Tibial nerve (tissue), 4 donors: ENCODE measurements at places on chromosomes 5 and 9. TPM values are rescaled to one million over a fixed set of nuclear protein-coding genes. Genes with fewer than 3 reads are reported as not detected.
A peak's percentile ranks its signal among the peaks of the same experiment; 100 is the strongest.

Gene NDUFS6
- 62.0 TPM for total RNA-seq

GRCh38 chr9:84991514-84991870, 322.0 kb downstream of the NTRK2 start:
- H3K27ac ChIP-seq, result peak overlapping the region; percentile 31
- no peak overlapping the region for H3K4me3 ChIP-seq
- H3K27me3 ChIP-seq, result no peaks in the 10 kb centered on the region

Gene CD14
- 73.9 TPM for total RNA-seq

- DNase-seq, result no peak
- no peak overlapping the region for H3K27ac ChIP-seq
- no peaks in the 10 kb centered on the region for H3K27me3 ChIP-seq
- no peaks in the 10 kb centered on the region for H3K4me1 ChIP-seq
- H3K36me3 ChIP-seq, result no peaks in the 10 kb centered on the region
Observed at GRCh38 chr9:16885931-16886330, 15.5 kb upstream of the BNC2 start.

GRCh38 chr9:123457583-123457982, 101.6 kb downstream of the CRB2 start:
- no peak for DNase-seq
- H3K36me3 ChIP-seq, result no peaks in the 10 kb centered on the region
- H3K4me1 ChIP-seq, result no peaks in the 10 kb centered on the region
- H3K27me3 ChIP-seq, result no peaks in the 10 kb centered on the region
- no peak overlapping the region for H3K4me3 ChIP-seq
- H3K27ac ChIP-seq, result no peak overlapping the region

GRCh38 chr5:82314964-82315758, 37.0 kb upstream of the RPS23 start:
- no peaks in the 10 kb centered on the region for H3K27me3 ChIP-seq
- H3K36me3 ChIP-seq, result peaks cover 19% of the 10 kb centered on the region
- no peak overlapping the region for H3K4me3 ChIP-seq
- no peak for DNase-seq
